ENCODE measurements at places on chromosomes 2 and 18.
A peak's percentile ranks its signal among the peaks of the same experiment; 100 is the strongest.

DNA sequence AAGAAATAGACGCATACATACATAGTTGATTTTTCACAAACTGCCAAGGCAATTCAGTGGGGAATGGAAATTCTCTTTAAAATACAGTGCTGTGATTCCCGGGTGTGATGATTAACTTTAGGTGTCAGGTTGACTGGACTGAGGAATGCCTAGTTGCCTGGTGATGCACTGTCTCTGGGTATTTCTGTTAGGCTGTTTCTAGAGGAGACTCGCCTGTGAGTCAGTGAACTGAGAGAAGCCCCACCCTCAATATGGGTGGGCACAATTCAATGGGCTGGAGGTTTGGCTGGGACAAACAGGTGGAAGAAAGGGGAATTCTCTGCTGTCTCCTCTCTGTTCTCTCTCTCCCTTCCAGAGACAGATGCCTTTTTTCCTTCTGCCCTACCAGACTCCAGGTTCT lies 187.6 kb downstream of the ARHGAP28 start:
- DNase-seq, result no peak

- DNase-seq, result no peak
Observed at GRCh38 chr2:23347471-23348092, 37.4 kb upstream of the KLHL29 start.

DNA sequence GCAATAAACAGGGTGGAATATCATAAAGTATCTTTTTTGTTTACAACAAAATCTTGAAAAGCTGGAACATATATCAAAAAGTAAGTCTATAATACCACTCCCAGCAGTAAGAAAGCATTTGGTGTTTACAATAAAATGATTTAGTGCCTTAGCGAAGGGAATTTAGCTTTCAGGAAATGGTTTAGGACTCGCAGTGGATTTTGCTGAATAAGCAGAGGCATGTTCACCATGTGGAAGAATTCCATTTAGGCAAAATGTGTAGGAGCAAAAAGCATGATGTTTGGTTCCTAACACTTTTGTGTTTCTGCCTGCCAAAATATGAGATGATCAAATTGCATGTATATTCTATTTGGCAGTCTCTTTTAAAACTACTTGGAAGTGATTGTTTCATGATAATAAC lies 163.6 kb downstream of the AGPS start:
- DNase-seq, result no peak

GRCh38 chr2:191038241-191038725 lies 24.3 kb upstream of the STAT1 start:
- peak; percentile 56 for DNase-seq

DNA sequence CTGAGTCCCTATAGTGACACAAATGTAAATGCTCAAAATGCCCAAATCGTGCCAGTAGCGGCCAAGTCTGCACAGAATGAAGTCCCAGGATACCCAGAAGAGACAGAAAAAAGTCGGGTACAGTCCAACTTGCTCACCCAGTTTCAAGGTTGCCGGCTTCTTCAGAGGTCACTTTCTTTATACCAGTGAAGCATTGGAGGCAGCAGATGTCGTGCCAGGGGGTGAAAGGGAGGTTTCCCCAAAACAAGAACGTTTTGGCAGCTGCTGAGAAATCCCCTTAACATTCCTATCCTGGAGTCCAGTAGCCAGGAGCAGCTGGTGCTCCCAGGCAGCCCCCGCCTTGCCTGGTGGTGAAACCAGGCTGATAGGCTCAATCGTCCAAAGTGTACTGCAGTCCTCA lies 58.1 kb upstream of the MCFD2 start:
- no peak for DNase-seq

- no peak for DNase-seq
Observed at GRCh38 chr2:238696331-238696730, 151.6 kb upstream of the TWIST2 start.

DNA sequence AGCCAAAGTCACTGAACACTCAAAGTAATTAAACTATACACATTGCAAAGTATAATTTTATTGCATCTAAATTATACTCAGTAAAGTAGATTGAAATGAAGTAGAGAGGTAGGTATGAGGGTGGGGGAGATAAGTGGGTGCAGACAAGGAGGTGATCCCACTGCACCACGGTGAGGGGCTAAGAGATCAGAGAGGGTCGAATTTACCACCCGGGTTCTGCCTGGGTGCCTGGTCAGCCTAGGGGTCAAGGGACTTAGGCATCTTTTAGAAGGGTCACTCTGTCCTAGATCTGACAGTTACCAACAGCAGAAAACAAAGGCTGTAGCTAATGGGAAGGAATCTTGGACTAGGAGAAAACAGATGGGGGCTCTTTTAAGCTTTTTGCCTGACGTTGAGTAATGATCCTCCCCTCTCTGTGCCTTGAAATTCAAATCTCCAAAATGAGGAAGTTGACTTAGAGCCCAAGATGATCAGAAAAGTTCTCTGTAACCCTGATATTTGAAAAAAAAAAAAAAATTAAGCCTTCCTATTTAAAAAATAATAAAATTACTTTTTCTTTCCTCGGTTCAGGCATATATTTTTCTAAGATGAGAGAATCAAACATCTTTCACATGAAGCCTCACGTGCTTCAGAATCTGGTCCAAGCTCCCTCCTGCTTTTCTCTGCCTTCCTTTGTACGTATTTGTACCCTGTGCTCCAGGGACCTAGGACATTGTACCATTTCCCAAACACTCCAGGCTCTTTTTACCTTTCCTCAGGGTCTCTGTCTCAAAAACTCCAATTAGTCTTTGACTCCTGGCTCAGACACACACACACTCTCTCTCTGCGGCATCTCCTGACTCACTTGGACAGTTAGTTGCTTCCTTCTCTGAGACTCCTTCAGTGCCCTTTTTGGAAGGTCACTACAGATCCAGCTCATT lies 353.9 kb downstream of the CYRIA start:
- DNase-seq, result no peak

Measured in stimulated activated CD4-positive, alpha-beta T cell treated with anti-CD3 and anti-CD28 coated beads, Interleukin-1b, Interleukin-23, amount 100 ng/mL, for 48 hours (primary cell).